ENCODE measurements at places on chromosomes 5 and 9. TPM values are rescaled to one million over a fixed set of nuclear protein-coding genes. Genes with fewer than 3 reads are reported as not detected.

TMEM141 gene
- 78.9 TPM for total RNA-seq

PALM2AKAP2 gene
- 0.47 TPM for total RNA-seq

RACK1 gene
- total RNA-seq = 3,240 TPM

AQP3 gene
- total RNA-seq = 22.7 TPM

CER1 gene
- not detected for total RNA-seq

TMED7 gene
- total RNA-seq = 52.4 TPM
